ENCODE measurements at places on chromosomes 12 and 14.

DNA sequence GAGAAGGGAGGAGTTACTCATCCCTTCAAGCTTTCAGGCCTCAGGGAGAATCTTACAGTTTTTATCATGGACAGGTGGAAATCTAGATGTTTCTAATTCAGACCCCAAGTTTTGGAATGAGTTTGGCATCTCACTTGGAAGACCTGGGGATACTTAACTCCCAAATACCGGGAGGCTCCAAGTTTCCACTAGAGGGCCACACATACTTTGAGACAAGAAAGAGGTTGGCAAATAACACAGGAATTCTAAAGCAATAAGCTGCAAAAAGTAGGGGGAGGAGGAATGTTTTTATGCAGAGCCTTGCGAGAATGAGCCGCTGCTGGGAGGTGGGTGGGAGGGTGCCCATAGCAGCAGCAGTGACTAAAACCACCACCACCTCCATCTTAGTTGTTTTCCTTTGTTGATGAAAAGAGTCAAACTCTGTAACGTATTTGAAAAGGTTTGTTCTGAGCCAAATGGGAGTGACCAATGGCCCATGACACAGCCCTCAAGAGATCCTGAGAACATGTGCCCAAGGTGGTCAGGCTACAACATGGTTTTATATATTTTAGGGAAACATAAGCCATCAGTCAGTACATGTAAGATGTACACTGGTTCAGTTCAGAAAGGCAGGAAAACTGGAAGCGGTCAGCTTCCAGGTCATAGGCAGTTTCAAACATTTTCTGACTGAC is 34.2 kb upstream of the RNASE1 start:
- DNase-seq: no peak

- no peak for DNase-seq
Observed at GRCh38 chr12:119592232-119592631, 1.3 kb upstream of the TMEM233 start.

- no peak for DNase-seq
Observed at GRCh38 chr14:75049731-75050201, 1.5 kb downstream of the MLH3 start.

- DNase-seq: no peak
Observed at GRCh38 chr12:117580718-117581062, 219.3 kb upstream of the NOS1 start.

GRCh38 chr14:100135784-100136183 is 23.7 kb downstream of the DEGS2 start:
- no peak for DNase-seq

GRCh38 chr12:122980183-122981035 is at the start of gene ARL6IP4:
Gene ARL6IP4 (plus strand): TSS chr12:122980681. CDS start chr12:122981140, 459 bp downstream.
- peak; percentile 67 for DNase-seq

GRCh38 chr14:55381040-55381439 is 30.6 kb downstream of the ATG14 start:
- no peak for DNase-seq

- no peak for DNase-seq
Observed at GRCh38 chr12:109831365-109831764, 1.8 kb downstream of the TRPV4 start.

GRCh38 chr14:72780751-72781150 is 113.2 kb downstream of the DPF3 start:
- DNase-seq: no peak

GRCh38 chr14:54881761-54882401 is 20.7 kb downstream of the GCH1 start:
- DNase-seq: peak; percentile 39

DNA sequence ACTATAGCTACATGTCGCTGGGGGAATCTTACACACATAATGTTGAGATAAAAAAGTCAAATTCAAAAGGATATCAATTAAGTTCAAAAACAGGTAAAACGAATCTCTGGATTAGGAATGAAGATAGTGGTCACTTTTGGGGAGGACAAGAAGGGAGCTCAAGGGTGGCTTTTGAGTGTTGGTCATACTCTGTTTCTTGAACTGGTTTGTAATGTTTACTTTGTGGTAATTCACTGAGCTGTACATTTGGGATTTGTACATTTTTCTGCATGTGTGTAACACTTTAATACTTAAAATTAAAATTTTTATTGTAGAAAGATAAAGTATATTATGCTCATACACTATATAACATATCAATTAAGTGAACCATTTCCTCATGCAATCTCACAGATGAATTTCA is 26.6 kb downstream of the KLHL28 start:
- DNase-seq: no peak

Measured in activated CD4-positive, alpha-beta T cell treated with anti-CD3 and anti-CD28 coated beads, Interleukin-2, amount 10 ng/mL, durations not matched to agents 7 days and 5 days (primary cell).